Natural killer cell (primary cell): ENCODE measurements at places on chromosomes 2 and 18. TPM values are rescaled to one million over a fixed set of nuclear protein-coding genes. Genes with fewer than 3 reads are reported as not detected.

Gene ARHGAP25
- 180 TPM for total RNA-seq

Gene SERPINB4
- total RNA-seq = not detected

Gene DQX1
- 0.21 TPM for total RNA-seq

Gene HOXD13
- not detected for total RNA-seq

DNA sequence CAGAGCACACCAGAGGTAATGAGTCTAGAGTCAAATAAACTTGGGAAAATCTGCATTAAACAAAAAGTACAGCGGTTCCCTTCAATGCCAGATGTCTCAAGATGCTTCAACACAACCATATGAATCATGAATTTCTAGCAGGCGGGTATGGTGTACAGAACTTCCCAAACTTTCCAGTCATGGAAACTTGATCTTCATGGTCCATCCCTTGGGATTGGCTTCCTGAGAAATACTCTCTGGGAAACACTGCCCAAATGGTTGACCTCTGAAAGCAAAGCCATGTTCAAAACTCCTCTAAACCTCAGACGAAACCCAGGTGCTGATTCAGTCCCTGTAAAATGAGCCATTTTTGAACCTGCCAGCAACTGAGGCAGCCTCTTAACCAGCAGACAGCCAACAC, 16.4 kb upstream of the TMEM247 start:
- no peaks in the 10 kb centered on the region for H3K27me3 ChIP-seq
- H3K27ac ChIP-seq = no peak overlapping the region
- H3K4me1 ChIP-seq = peaks cover 10% of the 10 kb centered on the region

- H3K27ac ChIP-seq = no peak overlapping the region
- no peaks in the 10 kb centered on the region for H3K27me3 ChIP-seq
- no peak overlapping the region for H3K4me3 ChIP-seq
Observed at GRCh38 chr2:71291398-71291797, 40.2 kb upstream of the ZNF638 start.

- no peaks in the 10 kb centered on the region for H3K27me3 ChIP-seq
- DNase-seq = no peak
- no peaks in the 10 kb centered on the region for H3K36me3 ChIP-seq
- no peak overlapping the region for H3K4me3 ChIP-seq
- no peaks in the 10 kb centered on the region for H3K4me1 ChIP-seq
Observed at GRCh38 chr2:6764968-6765723, 100.6 kb downstream of the CMPK2 start.

DNA sequence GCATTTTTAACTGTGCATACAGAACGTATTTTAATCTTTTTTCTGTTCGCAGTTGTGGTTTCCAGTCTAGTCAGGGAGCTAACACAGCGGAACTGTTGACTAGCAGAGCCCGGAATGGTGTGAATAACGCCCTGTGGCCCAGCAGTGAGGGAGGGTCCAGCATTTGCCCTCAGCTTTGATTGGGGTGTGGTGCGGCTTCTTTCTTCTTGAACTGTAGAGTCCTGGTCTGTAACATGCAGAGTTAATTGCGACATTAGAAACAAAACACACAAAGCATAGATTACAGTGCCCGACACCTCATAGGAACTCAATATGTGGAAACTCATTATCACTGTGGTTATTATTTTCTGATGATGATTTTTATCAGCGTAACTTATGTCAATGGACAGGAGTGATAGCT, 253.6 kb downstream of the SOX11 start:
- H3K27me3 ChIP-seq = no peaks in the 10 kb centered on the region
- no peak for DNase-seq
- H3K4me1 ChIP-seq = no peaks in the 10 kb centered on the region
- H3K4me3 ChIP-seq = no peak overlapping the region
- H3K27ac ChIP-seq = no peak overlapping the region

GRCh38 chr2:114009205-114009944, 119.5 kb downstream of the ACTR3 start:
- H3K27me3 ChIP-seq = no peaks in the 10 kb centered on the region
- H3K27ac ChIP-seq = no peak overlapping the region
- no peak for DNase-seq

DNA sequence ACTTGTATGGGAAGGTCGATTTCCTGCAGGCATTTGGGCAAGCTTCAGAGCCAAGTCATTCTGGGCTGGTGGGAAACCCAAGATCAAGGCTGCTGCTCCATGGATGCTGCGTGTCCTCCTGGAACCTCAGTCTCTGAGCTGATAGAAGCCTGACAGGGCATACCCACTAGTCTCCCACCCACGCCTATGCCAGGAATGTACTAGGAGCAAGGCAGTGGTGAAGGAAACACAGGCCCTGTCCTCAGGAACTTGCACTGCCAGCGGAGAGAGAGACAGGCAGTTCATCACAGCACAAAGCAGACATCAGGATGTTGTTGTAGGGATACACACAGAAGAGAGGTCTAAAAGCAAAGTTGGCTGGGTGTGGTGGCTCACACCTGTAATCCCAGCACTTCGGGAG, 84.2 kb downstream of the PLB1 start:
- no peak overlapping the region for H3K27ac ChIP-seq
- no peak overlapping the region for H3K4me3 ChIP-seq
- no peaks in the 10 kb centered on the region for H3K36me3 ChIP-seq
- no peaks in the 10 kb centered on the region for H3K27me3 ChIP-seq
- DNase-seq = no peak
- no peaks in the 10 kb centered on the region for H3K4me1 ChIP-seq

GRCh38 chr2:133229974-133230373, 338.3 kb downstream of the NCKAP5 start:
- DNase-seq = no peak
- no peak overlapping the region for H3K4me3 ChIP-seq
- H3K36me3 ChIP-seq = no peaks in the 10 kb centered on the region

- H3K27ac ChIP-seq = no peak overlapping the region
- no peak overlapping the region for H3K4me3 ChIP-seq
- no peaks in the 10 kb centered on the region for H3K36me3 ChIP-seq
- H3K27me3 ChIP-seq = peaks cover 12% of the 10 kb centered on the region
- no peaks in the 10 kb centered on the region for H3K4me1 ChIP-seq
- no peak for DNase-seq
Observed at GRCh38 chr18:37565977-37566478, 430 bp upstream of the CELF4 start.

- no peak for DNase-seq
- no peaks in the 10 kb centered on the region for H3K27me3 ChIP-seq
- H3K4me3 ChIP-seq = no peak overlapping the region
- no peak overlapping the region for H3K27ac ChIP-seq
- H3K36me3 ChIP-seq = no peaks in the 10 kb centered on the region
Observed at GRCh38 chr2:182167882-182168281, 182.2 kb downstream of the PPP1R1C start.

DNA sequence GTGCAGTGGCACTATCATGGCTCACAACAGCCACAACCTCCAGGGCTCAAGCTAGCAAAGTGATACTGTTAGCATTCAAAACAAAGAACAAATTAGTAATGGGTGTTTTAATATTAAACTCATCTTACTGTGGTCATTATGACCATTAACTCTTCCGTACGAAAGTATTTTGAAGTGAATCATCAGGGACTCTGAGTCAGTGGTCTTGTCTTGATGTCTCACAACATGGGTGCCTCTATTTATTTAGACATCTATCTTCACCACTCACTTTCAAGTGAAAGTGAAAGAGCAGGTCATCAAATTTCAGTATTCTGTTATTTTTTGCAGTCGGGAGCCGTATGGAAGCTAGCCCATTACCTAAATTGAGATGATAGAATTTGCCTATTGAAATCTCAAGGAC, 1118.2 kb downstream of the DPP10 start:
- no peak overlapping the region for H3K27ac ChIP-seq
- no peak for DNase-seq
- no peaks in the 10 kb centered on the region for H3K4me1 ChIP-seq
- H3K27me3 ChIP-seq = no peaks in the 10 kb centered on the region

- H3K4me3 ChIP-seq = no peak overlapping the region
- no peak overlapping the region for H3K27ac ChIP-seq
- DNase-seq = no peak
- H3K27me3 ChIP-seq = no peaks in the 10 kb centered on the region
Observed at GRCh38 chr2:167110345-167110744, 222.1 kb downstream of the XIRP2 start.

- DNase-seq = no peak
- no peaks in the 10 kb centered on the region for H3K4me1 ChIP-seq
- H3K36me3 ChIP-seq = no peaks in the 10 kb centered on the region
- no peak overlapping the region for H3K27ac ChIP-seq
- no peak overlapping the region for H3K4me3 ChIP-seq
Observed at GRCh38 chr2:219400562-219400961, 12.8 kb upstream of the DNPEP start.

DNA sequence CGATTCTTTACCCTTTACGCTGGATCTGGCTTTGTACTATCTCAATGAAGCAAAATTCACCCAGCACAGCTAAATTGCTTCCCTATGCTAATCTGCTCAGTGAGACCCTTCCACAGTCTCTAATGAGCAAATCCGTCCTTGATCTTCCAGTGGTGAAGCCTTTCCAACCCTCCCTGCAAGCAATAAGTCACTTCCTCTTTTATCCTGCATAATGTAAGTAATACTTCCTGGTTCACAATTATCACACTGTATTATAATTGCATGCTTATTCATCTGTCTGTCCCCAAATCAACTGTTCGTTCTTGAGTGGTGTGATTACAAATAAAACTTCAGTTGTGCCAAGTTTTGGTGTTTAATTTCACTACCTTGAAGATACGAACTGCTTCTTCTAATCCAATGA, 404.0 kb downstream of the ADCYAP1 start:
- H3K36me3 ChIP-seq = no peaks in the 10 kb centered on the region
- H3K27me3 ChIP-seq = no peaks in the 10 kb centered on the region
- DNase-seq = no peak
- H3K4me3 ChIP-seq = no peak overlapping the region
- no peak overlapping the region for H3K27ac ChIP-seq
- H3K4me1 ChIP-seq = no peaks in the 10 kb centered on the region
